ENCODE measurements at places on chromosomes 7 and 10. TPM values are rescaled to one million over a fixed set of nuclear protein-coding genes. Genes with fewer than 3 reads are reported as not detected.

C7orf57 gene
- polyA plus RNA-seq: 0.62 TPM

HOXA6 gene
- 48.9 TPM for polyA plus RNA-seq

GBX1 gene
- polyA plus RNA-seq: not detected

LRMDA gene
- polyA plus RNA-seq: 22.3 TPM

OR9A2 gene
- polyA plus RNA-seq: not detected

ITIH5 gene
- polyA plus RNA-seq: 24.6 TPM

SVOPL gene
- 3.5 TPM for polyA plus RNA-seq

ZNF485 gene
- 5.8 TPM for polyA plus RNA-seq

LRIT1 gene
- polyA plus RNA-seq: not detected

NUDT13 gene
- polyA plus RNA-seq: 7.2 TPM

PTN gene
- polyA plus RNA-seq: 200 TPM

SPDYE2 gene
- 5.6 TPM for polyA plus RNA-seq

MYOF gene
- 30.3 TPM for polyA plus RNA-seq

DNA sequence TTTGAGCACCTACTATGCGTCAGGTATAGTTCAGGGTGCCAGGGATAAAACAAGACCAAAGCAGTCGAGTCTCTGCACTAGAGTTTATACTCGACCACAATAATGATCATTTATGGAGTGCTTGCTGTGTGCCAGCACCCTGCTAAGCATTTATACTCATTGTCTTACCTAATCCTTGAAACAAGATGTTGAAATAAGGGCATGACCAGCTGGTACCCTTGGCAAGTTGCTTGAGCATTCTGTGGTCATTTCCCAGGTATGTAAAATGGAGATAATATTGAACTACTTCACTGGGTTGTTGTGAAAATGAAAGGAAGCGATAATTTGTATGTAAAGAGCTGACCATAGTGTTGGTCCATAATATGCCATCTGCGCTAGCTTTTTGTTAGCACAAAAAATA is 185.4 kb downstream of the CYP26A1 start:
- no peak for DNase-seq

DNA sequence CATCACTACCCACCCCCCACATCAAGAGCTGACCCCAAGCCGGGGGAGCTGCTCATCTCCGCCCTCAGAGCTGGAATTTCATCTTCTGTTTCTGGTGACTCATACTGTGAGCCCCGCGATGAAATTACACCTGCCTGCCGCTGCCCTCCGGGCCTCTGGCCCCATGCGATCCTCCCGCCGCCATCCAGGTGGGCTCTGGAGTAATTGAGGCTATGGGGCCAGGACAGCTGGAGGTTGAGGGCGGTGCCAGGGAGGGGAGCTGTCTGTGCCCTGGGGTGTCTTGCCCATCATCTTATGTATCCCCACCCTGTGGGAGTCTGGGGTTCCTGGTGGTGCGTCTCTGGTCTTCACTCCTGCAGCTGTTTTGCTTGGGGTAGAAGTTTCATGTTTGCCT is 9.0 kb downstream of the GTF2IRD1 start:
- no peak for DNase-seq

DNA sequence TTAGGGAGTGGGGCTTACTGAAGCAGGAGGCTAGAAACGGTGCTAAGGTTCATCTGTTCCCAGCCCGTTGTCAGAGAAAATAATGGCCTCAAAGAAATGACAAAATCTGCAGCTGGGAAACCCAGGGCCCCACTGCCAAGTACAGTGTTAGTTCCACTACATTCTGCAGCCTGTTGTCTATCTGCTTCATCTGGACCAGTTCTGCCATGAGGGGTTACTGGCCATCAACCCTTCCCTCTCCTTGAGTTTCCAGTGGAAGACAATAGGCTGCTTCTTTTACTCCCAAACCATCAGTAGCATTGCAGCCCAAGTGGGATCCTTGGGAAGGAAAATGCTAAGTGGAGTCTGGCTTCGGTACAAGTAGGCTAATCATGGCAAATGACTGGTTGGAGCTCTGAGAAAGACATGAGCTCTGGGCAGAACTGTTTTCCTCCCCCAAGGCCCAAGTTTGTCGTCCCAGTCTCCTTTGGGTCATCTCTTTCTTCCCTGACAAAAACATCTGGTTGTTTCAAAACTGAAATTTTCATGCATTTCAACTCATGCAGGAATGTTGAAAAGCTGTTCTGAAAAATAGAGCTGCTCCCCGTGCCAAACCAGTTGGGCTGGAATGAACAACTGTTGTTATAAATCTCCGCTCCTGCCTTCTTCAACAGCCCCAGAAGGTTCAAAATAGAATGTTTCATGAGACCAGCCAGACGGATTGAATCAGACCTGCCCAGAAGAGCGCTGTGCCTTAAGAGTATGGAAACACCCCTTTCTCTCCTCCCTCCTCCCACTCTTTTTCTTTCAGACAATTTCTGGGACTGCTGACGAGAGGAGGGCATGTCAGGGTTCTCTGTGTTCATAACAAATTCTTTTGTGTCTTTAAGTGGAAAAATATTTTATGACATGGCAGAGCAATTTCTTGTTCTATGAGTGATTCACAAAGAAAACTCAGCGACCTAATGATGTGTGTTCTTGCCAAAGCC is 116.6 kb downstream of the RAB18 start:
- no peak for DNase-seq

- no peak for DNase-seq
Observed at GRCh38 chr7:2360796-2361195, 6.2 kb downstream of the EIF3B start.

GRCh38 chr10:119221201-119221600 is 13.8 kb downstream of the GRK5 start:
- no peak for DNase-seq

GRCh38 chr10:73647211-73647874 is 6.1 kb upstream of the MYOZ1 start:
- DNase-seq: peak; percentile 68

GRCh38 chr7:50413561-50413960 is 36.6 kb downstream of the FIGNL1 start:
- no peak for DNase-seq

DNA sequence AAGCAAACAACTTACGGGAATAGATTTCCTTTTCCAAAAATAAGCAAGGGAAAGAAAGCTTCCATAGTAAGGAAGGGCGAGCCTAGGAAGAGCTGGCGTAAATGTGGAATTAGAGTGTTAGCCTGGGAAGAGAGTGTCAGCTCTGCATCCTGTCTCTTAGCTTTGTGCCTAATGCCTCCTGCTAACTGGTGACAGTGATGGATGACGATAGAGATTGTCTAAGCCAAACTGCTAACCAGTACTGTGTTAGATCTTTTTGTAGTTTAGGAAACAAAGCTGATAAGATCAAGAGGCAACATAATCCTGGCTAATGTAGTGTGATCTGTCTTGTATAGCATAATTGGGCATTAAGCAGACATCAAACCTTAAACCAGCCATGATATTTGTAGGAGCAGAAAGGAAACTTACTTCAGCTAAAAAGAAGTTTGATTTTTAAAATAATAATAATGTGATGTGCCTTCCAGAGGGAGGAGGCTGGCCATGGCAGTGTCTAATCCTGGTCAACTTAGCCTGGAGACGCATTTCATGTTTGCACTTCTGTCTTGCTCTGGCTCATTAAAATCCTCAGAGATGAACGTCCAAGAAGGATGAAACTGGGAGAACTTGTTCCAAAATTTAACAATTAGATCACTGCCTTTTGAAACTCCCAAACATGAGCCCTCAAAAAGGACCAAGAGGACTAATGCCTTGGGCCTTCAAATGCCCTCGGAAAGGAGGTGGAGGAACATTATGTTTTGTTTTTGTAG is 85.1 kb downstream of the FAM204A start:
- DNase-seq: no peak

DNA sequence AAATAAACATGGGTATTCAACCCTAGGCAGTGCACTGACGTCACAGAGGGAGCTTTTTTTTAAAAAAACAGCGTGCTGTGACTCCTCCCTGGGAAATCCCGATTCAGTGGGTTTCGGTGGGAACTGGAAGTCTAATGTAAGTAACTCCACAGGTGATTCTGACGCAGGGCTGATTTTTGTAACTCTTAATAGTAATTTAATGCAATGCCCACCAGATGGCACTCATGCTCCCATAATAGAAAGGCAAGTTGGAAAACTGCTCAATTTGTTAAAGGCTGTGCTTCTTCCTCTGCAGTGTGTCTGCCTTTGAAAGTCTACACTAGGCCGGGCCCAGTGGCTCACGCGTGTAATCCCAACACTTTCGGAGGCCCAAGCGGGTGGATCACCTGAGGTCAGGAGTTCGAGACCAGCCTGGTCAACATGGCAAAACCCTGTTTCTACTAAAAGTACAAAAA is 10.9 kb upstream of the RSU1 start:
- DNase-seq: peak; percentile 81

DNA sequence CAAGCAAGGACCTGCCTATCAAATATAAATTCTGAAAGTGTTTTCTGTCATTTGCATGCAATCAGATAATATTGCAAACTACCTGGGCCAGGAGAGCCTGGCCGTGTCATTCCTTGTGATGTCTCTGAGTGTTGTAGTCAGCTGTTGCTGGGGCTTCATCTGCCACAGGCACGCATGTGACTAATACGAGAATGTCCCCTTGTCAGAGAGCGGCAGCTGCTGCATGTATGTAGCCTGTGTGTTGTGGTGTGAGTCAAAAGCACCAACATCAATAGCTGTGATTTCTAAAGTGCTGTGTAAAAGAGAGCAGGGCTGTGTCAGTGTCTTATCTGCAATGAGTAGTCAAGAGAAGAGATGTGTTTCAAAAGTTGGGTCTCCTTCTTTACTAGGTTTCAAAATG is 155.4 kb downstream of the POU6F2 start:
- no peak for DNase-seq

- no peak for DNase-seq
Observed at GRCh38 chr7:44387389-44387788, 62.0 kb upstream of the CAMK2B start.

GRCh38 chr7:54788664-54789063 is 29.7 kb upstream of the SEC61G start:
- peak; percentile 39 for DNase-seq

DNA sequence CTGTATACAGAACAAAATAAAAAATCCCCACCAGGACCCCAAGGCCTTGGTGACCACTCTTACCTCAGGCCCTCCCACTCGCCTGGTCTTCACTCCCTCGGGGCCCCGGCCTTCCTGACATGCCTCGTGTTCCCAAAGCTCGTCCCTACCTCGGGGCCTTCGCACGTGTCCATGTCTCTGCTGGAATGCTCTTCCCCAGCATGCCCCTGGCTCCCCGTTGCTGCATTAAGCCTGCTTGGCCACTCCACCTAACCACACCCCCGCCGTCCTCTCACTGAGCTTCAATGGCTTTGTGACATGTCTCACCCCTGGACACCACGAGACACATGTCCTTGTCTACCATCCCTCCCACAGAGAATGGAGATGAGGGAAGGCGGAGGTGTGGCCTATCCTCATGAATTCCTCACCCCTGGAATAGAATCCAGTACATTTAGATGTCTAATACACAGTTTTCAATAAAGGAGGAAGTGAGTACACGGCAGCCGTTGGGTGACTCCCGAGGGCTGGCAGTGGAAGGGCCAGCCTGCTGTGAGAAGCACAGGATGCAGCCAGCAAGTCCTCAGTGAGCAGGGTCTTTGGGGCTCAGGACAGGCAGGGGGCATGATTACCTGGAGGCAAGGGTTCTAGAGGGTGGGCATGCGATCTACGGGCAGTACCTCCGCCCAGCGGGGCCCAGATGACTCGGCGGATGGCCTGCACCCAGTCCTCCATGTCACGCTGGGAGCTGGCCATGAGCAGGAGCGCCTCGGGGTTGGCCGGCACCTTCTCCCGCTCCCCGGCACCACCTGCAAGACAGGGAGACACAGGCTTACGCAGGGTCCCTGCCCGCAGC is 125.7 kb downstream of the ARHGAP22 start:
- DNase-seq: no peak

GRCh38 chr10:15361131-15361530 is 10.0 kb downstream of the FAM171A1 start:
- DNase-seq: no peak

DNA sequence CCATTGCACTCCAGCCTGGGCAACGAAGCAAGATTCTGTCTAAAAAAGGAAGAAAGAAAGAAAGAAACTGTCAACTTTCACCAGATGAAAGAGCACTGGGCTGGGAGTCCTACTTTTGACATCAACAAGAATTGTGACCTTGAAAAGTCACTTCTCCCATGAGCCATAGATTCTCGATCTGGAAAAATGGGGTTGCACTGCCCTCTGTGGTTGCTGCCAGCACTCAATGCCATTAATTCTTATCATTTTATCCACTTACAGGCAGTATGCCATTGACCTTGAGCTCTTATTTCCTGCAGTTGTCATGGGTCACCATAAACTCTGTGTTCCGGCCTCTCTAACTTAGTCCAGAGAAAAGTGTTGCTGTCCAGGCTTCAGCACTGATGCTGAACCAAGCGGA is 137.2 kb downstream of the NOC3L start:
- no peak for DNase-seq

DNA sequence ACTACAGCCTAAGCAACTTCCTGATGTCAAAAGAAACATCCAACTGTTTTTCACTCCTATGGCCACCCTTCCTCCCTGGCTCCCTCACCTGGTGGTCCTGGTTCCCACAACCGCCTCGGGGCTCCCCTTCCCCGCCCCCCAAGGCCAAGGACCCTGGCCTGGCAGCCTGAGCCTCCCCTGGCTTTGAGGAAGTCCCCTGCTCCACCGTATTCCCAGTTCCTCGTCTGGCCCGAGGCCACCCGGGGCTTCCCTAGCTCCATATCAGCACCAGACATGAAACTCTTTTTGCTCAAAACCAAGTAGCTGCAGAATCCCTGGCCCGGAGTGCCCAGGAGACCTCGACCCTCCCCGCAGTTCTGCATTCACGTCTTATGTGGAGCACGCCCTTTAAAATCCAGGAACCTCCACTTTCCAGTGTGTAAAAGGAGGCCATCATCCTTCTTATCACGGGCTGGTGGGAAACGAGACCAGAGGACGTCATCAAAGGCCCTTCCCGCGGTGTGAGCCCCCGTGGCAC is 82.9 kb downstream of the PRKAG2 start:
- no peak for DNase-seq

DNA sequence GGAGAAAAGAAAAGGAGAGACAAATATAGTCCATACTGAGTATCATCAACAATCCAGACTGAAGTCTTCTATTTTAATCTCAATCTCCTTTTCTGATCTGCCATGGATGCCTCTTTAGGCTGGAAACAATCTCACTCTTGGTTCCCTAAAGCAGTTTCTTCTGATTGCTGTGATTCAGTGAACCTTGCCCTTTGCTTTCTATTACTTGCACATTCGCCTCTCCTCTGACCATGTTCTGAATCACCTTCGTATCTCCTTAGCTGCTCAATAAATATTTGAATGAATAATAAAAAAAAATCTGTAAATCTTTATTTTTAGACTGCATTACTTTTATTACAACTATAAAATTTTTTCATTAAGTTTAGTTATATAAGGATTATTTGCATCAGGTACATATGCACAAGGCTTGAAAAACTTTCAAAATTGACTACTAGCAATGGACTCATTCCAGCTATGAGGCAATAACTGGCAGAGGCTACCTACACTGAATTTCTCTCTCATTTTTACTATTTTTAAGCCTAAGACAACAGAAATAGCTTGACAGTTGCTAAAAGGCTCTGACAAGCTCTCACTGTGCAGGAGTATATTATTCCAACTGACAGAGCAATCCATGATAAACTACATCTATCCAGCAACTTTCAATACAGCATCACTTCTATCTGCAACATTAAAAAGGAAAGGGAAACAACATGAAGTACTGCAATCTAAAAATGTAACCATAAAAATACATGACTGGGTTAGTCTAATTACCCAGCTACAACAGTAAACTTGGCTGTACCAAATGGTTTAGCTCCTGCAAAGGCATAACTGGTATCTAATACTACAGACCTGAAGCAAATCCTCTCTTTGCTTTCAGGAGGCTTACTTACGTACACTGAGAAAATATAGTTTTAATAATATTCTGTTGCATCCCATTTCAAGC is 25.6 kb downstream of the TM9SF3 start:
- DNase-seq: no peak

- no peak for DNase-seq
Observed at GRCh38 chr10:102814873-102815661, 22.1 kb downstream of the CYP17A1 start.

GRCh38 chr7:100894860-100895700 is 608 bp downstream of the ACHE start:
- peak; percentile 42 for DNase-seq
